ELR (cell line): ENCODE measurements at places on chromosomes 6 and 20.

GRCh38 chr20:5504061-5504739, 187.4 kb upstream of the PROKR2 start:
- DNase-seq: peak; percentile 70

DNA sequence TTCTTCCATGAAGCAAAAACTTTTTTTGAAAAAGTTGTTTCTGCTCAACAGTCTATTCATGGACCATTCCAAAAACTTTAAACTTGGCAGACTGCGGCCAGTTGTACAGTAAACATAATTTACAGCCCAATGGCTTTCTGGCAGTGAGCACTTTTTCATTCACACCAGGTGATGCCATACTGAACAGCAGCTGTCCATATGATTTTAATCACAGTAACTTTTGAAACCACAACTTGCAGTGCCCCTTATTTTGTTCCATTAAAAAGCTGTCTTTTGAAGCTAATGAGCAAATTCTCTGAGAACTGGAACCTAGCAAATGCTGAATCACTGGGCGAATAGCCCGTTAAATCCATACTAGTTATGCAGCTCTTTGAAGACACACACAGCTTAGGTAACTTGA, 576.6 kb downstream of the PTPRT start:
- no peak for DNase-seq

DNA sequence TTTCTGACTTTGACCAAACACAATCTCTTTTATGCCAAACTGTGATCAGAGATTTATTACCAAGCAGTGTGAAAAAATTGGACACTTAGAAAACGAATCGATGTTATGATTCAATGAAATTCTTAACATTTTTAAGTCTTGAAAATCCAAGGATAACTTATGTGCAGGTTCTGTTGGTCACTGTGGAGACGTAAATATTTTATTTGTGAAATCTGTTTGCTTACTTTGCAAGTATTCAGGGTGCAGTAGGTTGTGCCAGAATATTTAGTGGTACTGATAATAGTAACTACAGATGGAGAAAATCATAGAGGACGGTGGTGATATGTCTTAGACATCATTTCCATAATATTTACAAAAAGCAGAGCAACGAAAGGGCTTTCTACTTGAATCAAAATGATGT, 97.3 kb downstream of the BMP2 start:
- no peak for DNase-seq

GRCh38 chr20:59583428-59584277, 20.7 kb upstream of the PHACTR3 start:
- DNase-seq: no peak

GRCh38 chr20:36821964-36822437, 48.4 kb upstream of the DSN1 start:
- DNase-seq: no peak

GRCh38 chr20:17518339-17519052, 12.7 kb downstream of the BFSP1 start:
- peak; percentile 37 for DNase-seq

DNA sequence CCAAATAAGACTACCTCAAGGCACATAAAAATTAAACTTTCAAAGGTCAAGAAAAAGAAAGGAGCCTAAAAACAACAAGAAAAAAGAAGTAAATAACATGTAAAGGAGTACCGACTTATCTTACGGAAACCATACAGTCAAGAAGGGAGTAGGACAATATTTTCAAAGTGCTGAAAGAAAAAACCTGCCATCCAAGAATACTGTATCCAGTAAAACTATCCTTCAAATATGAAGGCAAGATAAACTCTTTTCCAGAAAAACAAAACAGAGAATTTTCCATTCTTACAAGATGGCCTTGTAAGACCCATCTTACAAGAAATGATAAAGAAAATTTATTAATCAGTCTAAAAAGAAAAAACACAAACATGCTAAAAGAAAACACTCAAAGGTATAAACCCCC, 302.2 kb downstream of the LMBRD1 start:
- no peak for DNase-seq

- DNase-seq: peak; percentile 52
Observed at GRCh38 chr20:25750765-25751696, 54.4 kb upstream of the ZNF337 start.

DNA sequence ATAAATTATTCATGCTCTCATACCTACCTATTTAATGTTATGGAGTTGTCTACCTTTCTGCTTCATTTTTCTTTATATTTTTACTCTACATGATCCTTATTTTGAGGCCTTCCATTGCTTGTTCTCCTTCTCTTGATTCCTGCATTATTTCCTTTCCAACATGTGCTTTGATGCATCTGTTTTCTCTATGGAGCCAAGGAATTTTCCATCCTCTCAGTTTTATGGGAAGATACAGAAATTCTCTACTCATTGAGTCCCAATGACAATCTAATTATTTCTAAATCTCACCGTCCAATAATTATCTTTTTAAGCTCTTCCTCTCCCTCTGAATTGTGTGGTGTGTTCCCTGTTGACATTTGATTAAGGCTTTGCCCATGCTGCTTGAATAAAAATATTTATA, 136.0 kb downstream of the PACRG start:
- DNase-seq: no peak

GRCh38 chr6:148395583-148396101, 53.0 kb downstream of the SASH1 start:
- DNase-seq: no peak

GRCh38 chr6:56850626-56851025, 104.3 kb upstream of the BEND6 start:
- no peak for DNase-seq

DNA sequence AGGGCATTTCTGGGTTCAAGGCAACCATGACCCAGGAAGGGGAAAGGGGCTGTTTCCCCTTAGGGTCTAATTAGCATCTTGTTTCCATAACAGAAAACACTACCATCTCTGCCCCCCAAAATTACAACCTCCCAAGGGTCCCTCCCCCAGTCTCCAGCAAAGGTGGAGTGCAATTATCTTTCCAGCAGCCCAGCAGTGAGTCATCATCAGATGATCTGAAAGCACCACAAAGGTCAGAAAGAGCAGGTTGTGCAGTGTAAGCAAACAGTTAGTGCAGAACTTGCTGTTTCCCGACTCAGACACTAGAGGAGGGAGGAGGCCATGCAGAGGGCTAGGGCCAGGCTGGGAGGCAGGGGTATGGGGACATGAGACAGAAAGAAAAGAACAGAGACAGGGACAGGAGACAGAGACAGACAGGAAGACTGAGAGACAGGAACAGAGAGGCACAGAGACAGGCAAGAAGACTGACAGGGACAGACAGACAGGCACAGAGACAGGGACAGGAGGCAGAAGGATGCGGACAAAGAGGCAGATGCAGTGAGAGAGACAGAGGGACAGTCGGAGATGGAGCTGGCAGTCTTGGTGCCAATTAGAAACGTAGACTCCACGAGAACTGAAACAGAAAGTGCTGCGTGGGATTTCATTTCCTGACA, 62.5 kb downstream of the PYGB start:
- peak; percentile 96 for DNase-seq

- DNase-seq: no peak
Observed at GRCh38 chr6:108728826-108729225, 119.4 kb upstream of the ARMC2 start.
